Caki2 (cell line): ENCODE measurements at places on chromosomes 2 and 18. TPM values are rescaled to one million over a fixed set of nuclear protein-coding genes. Genes with fewer than 3 reads are reported as not detected.

The ERBB4 gene
- 0.10 TPM in 1 of 2 replicates, not detected in the other for total RNA-seq

The RAB12 gene
- total RNA-seq: 35.9 and 39.9 TPM in 2 replicates

The EVX2 gene
- total RNA-seq: not detected in 2 replicates

The NEMP2 gene
- 10.5 and 15.1 TPM in 2 replicates for total RNA-seq

The SNTG2 gene
- not detected in 2 replicates for total RNA-seq

The PARD6G gene
- 1.2 and 1.3 TPM in 2 replicates for total RNA-seq

The KLHL14 gene
- total RNA-seq: 1.6 and 2.2 TPM in 2 replicates

The DNAJC27 gene
- 1.1 and 5.2 TPM in 2 replicates for total RNA-seq

DNA sequence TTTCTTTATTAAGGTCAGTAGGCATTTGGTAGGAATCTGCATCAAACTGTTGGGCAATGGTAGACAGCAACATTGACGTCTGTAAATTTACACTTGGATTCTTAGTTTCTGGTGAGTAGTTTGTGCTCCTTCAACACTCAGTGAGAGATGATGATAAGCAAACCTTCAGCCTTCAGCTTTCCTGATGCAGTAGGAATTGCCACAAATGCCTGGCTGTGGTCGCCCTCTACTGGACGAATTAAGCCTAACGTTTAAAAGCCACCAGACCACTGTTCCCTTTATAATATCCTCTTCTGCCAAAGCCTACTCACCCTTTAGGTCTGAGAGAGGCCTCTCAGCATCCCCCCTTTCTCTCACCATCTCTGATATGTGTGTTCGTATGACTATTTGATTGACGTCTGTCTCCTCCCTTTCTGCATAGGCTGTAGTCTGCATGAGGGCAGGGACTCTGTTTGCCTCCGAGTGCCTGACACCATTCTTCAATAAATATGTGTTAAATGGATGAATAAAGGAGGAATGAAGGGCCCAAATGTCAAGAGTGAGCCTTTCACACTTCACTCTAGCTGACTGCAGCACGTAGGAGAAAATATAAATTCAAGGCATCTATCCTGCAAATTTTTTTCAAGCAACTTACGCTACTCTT, 47.0 kb upstream of the PLEKHM3 start:
- DNase-seq: peak; percentile 46

GRCh38 chr2:158815658-158816057, 20.5 kb downstream of the DAPL1 start:
- no peak for DNase-seq

GRCh38 chr2:204112084-204112770, 175.7 kb downstream of the ICOS start:
- DNase-seq: no peak

GRCh38 chr2:184945326-184945725, 347.0 kb downstream of the ZNF804A start:
- no peak for DNase-seq

DNA sequence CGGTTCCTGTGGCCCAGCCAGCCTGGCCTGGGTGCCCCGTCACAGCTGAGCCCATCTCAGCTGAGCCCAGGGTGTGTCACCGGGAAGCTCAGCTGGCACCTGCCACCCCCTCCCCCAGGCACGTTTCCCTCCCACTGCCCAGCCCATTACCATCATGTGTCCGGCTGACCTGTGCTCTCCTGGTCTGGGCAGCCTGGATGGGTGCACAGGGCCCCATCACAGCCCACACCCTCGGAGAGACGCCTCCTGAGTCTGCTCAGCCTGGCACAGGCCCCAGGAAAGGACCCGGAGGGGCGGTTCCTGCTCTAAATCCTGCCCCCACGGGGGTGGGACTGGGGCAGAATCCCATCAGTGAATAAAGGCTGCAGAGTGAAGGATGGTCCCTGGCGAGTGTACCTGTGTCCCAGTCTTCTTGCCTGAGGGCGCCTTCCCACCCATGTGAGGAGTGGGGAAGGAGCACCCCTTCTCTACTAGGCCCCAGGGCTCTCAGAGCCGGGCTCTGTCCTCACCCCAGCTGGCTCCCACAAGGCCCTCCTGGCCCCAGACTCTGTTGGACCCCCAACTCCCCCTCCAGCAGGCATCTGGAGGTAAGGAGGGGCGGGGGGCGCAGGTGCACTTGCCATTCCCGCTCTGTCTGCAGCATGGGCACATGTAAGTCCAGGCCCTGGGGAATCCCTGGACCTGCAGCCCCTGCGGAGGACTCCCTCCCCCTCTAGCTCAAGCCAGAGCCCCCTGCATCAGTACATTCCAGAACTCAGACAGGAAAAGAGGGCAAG, 21.2 kb downstream of the GPC1 start:
- DNase-seq: no peak

- no peak for DNase-seq
Observed at GRCh38 chr2:69811591-69811990, 17.9 kb upstream of the GMCL1 start.

- DNase-seq: no peak
Observed at GRCh38 chr2:211157211-211157610, 600.8 kb downstream of the CPS1 start.

- DNase-seq: no peak
Observed at GRCh38 chr2:190529486-190530247, 4.9 kb downstream of the NEMP2 start.

GRCh38 chr18:35050028-35050546, 8.9 kb downstream of the MAPRE2 start:
- no peak for DNase-seq

DNA sequence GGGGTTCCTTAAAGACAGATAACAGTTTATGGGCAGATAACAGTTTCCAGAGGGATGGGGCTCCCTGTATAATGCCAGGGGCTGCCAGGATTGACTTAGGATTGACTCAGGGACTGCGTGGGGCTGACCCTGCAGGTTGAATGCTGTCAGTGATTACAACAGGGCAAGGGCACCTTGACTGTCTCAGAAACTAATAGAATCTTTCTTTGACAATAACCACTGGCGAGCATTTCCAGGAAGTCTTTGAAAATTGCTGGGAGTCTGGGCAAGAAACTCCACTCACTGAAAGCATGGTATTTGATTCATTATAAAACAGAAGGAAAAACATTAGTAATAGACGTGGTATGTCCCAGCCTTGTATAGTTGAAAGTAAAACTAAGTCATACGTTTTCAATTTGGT, 101.0 kb downstream of the GPD2 start:
- no peak for DNase-seq

DNA sequence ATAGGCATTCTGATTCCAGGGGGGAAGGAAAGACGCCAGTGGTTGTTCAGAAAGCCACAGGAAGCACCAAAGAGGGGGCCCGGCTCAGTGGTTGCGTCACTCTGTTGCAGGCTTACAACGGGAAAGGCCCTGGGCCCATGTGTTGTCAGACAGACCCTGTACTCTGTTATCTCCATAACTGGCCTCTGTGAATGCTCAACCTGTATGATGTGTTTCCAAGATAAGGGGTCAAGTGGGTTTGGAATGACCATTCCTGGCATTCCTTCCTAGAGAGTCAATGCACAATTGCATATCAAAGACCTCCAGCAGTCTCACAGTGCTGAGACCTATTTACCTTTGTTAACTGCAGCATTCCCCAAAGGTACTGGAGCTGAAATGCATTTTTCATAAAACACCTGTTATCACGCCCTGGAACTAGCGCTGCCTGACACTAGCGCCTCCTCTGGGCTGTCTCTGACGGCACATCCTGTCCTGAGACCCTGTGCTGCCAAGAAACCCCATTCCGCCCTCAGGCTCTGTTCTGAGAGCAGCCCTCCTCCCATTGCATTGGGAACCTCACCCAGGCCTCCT, 13.2 kb upstream of the LRRFIP1 start:
- DNase-seq: peak; percentile 55

DNA sequence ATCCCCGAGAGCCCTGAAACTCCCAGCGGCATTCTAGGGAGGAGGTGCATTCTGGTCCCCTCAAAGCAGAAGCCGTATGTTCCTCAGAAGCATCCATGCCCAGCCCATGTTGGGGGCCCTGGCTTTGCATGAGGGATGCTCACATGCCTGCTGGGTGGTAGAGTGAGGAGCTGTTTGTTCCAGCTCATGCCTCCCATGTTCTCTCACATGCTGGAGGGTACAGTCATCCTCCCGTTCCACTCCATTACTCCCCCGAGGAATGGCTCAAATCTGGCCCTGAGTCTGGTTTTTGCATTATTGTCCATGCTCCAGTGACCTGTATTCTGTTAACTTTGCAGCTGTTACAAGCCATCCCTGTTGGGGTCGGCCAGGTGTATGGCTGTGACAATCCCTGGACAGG, 24.1 kb downstream of the SLC14A2 start:
- DNase-seq: peak; percentile 62

- no peak for DNase-seq
Observed at GRCh38 chr2:78154586-78154985, 632.4 kb upstream of the LRRTM4 start.

DNA sequence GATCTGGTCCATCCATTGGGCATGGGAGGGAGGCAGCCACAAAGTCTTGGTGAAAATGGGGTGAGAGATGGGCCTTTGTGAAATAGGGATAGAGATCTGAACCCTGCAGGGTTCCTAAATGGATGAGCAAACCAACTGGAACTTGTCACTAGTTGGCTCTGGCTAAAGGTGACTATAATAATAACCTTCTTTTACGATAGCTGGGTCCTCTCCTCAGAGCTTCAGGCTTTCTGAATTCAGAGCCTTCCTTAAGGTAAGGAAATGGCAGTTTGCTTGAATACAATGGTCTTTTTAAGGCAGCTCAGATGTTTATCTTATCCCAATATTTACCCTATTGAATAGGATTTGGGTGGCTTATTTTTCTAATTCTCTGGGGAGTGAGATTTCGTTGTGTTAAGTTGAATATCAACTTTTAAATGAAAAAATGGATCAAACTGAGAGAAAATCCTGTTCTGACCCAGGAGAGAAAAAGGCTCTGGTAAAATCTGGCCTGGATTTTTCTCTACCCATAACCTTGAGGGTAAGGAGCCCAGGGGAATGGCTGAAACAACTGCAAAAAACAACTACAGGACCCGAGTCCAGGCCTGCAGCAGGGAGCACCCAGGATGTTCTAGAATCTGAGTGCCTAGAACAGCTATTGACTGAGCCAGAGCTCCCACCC, 61.1 kb upstream of the CXCR4 start:
- no peak for DNase-seq

DNA sequence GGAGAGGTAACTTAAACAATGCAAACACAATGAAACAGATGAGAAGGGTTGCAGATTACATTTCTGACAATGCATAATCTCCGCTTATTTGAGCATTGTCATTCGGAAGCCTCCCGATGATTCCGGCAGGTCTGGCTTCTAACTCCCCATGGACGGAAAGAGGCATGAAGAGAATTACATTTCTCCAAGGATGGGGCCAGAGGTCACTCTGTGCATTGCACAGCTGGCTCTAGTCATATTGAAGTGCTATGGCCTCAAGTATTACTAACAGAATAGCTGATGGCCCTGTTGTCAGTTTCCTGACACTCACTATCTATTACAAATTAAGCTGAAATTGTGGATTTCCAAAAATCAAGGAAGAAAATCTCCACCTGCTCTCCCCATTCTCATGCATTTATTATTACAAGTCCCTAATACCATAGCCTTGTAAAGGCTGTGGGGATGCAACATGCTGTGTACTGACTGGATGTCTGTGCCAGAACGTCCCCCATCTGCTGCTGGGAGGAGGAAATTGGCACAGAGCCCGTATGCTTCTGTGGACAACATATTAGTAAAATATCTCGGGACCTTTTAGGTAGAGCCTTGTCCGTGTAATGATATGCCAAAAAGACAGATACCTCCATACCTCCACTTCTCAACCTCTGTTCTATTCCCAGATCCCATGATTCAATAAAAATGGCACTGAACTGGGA, 168.1 kb downstream of the SETBP1 start:
- DNase-seq: no peak

GRCh38 chr2:196927376-196928225, 1.1 kb upstream of the PGAP1 start:
- peak; percentile 51 for DNase-seq

GRCh38 chr18:36543030-36543429, 245.5 kb downstream of the FHOD3 start:
- no peak for DNase-seq

- no peak for DNase-seq
Observed at GRCh38 chr2:52862801-52863200, 904.8 kb upstream of the CHAC2 start.

GRCh38 chr2:151882786-151883445, 54.7 kb upstream of the ARL5A start:
- no peak for DNase-seq

DNA sequence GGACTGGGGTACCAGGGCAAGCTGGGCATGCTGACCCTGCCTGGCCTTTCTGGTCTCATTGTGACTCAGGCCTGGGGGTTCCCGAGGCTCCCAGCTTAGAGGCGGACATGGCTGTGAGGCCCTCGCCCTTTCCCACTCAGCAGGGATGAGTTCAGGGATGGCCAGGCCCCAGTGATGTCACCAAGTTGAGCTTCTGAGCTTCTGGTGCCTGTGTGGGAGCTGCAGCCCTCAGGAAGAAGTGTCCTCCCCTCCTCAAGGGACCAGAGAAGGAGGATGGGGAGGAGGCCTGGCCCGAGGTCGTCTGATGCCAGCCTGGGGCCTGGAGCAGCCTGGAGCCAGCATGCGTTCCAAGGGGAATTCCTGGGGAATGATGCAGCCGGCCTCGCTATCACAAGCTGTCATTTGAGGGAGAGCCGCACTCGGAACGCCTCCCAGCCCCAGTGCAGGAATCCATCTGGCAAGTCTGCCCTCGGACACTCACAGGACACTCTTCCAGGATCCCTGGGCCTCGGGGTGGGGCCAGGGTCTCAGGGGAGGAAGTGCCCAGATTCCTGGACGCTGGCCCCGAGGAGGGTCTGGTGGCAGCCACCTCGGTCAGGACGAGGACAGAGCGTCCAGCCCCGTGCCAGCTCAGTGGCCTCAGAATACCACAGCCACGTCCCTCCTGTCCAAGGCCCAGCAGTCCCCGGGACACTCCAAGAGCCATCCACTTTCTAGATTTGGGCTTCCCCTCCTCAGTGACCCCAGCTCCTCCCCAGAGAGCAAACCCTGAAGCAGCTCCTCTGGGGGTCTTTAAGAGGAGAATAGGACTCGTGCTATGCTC, 61.2 kb upstream of the GPC1 start:
- DNase-seq: peak; percentile 81
